Mucosa of descending colon (tissue), 3 donors: ENCODE measurements at places on chromosomes 4 and X. TPM values are rescaled to one million over a fixed set of nuclear protein-coding genes. Genes with fewer than 3 reads are reported as not detected.

SSX2B gene
- total RNA-seq = not detected

MND1 gene
- total RNA-seq = 1.4 TPM

LRRC66 gene
- 5.4 TPM for total RNA-seq

BMPR1B gene
- total RNA-seq = 0.36 TPM

RTL3 gene
- total RNA-seq = not detected

CORIN gene
- 0.41 TPM for total RNA-seq

TCP11X2 gene
- total RNA-seq = not detected

ATG4A gene
- total RNA-seq = 17.1 TPM

GPR119 gene
- 0.29 TPM for total RNA-seq

RNF212 gene
- total RNA-seq = 4.9 TPM

PRRG3 gene
- 0.06 TPM for total RNA-seq

LONRF3 gene
- 16.2 TPM for total RNA-seq

ADAM29 gene
- not detected for total RNA-seq

F8A3 gene
- 0.49 TPM for total RNA-seq

DDIT4L gene
- total RNA-seq = 5.8 TPM

NKX3-2 gene
- total RNA-seq = 26.3 TPM

GRCh38 chrX:49760290-49760890 lies 64.6 kb upstream of the PAGE1 start:
- no peak for DNase-seq

- DNase-seq = no peak
Observed at GRCh38 chr4:7289589-7289988, 97.3 kb downstream of the SORCS2 start.

DNA sequence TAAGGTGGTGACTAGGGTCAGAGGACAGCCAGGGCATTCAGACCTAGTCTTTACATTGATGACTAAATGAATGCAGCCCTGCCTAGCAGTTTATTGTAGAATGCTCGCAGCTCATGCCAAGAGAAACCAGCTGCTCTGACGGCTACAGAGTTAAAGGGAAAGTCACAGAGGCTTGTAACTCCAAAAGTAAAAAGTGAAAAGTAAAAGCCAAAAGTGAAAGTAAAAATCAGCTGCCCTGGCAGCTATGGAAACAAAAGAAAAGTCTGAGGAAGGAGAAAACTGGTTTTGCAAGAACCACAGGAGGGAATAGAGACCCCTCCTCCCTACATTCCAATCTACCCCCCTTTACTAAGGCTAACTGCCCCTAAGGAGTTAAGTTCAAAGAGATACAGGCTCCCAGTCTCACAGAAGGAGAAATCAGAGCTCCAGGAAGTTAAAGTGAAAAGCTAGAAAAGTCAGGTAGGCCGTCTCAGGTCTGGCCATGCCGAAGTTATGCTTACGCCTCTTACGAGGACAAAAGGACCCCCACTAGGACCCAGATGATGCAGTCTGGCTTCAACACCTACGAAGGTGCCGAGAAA lies 6.0 kb downstream of the GAGE10 start:
- DNase-seq = no peak

GRCh38 chrX:45322820-45323219 lies 122.1 kb upstream of the DIPK2B start:
- DNase-seq = no peak

DNA sequence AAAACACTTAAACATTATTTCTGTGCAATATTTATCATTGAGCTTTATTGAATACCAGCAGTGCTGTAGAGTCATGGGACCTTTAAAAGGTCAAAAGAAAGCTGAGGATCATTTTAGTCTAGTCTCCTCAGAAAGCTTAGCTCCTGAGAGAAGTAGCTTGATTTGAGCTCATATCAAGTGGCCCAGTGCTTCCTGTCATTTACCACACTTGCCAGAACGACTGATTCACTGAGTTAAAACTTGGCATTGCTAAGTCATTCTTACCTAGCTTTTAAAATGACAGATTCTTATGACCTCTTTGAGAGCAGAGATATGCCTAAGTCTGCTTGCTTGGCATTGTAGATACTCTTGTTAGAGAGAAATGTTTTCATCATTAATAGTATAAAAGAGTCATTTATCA lies 15.2 kb downstream of the SEPTIN11 start:
- DNase-seq = no peak

DNA sequence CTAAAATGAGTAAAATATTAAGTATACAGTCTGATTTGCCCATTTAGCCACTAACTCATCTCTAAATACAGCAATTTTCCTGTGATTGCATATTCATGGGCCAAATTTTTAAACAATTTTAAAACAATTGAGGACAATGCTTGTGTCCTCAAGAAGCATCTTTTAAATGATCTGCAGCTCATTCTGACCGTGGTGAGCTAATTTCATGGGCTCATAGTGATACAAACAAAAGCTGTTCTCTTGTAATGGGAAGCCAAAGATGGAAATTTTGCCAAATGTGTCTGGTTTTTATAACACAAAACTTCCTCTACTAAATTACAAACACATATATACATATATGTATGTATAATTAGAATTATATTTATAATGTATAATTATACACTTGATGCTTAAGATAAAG lies 39.7 kb downstream of the HMGB2 start:
- no peak for DNase-seq

GRCh38 chrX:12791257-12792228 lies at the start of gene PRPS2:
TSS of gene PRPS2 (plus strand) at chrX:12791412. CDS start at chrX:12791498, 86 bp downstream.
- DNase-seq = peak; percentile 82

DNA sequence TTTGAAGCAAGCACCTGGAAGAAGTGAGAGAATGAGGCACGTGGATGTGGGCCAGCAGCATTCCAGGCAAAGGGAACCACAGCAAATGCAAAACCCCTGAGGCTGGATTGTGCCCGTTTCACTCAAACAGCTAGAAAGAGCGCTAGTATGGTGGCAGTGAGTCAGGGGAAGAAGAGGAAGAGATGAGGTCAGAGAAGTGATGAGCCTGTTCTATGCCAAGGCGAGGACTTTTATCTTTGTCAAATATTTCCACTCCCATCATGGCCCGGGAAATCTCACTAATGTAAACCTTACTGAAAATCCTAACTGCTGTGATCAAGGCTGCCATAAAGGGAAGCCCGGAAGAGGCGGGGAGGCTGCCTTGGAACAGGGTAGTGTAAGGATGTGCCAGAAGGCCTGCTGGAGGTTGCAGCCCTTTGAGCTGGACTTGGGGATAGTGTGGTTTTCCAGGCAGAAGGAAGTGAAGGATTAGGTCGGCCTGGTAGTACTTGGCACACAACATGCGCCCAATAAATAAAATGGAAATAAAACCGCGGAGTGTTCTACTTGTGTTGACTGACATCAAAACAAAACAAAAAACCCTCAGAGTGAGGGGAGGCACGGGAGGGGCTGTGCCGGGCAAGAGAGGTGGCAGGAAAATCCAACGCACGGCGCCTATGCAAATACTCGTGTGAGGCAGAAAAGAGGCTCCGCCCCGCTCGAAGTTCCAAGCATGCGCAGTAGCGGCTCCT lies 1.2 kb upstream of the CDK16 start:
- no peak for DNase-seq

DNA sequence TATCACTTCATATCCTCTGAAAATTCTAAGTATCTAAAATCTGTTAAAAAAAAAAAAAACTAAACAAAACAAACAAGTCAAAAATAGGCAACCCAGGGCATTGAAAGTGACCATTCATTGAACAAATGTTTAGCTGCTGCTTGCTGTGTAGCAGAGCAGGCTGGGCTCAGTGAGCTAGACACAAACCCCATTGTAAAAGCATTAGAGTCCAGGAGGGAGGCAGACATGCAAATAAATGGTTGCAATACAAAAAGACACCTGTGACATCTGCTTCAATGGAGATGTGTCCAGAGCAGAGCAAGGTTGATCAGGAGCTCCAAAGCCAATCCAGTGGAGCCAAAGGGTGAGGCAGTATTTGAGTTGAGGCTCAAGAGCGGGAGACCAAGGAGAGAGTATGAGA lies 267.3 kb upstream of the GATB start:
- no peak for DNase-seq

DNA sequence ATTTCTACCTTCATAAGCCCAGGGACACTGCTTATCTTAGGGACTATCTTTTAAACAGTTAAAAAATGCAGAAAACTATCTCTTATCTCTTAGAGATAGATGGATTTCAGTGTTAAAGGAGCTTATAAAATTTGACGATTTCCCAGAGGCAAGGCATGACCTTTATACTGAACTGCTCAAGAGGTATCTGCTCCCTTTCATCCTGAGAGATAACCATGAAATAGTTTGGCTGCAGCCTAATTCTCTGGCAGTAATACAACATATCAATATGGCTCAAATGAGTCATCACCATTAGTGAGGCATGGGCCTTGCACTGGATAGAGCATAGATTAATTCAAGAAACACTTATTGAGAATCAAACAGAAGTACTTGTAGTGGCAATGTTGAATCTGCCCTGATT lies 348.2 kb upstream of the GRIA3 start:
- DNase-seq = no peak

- no peak for DNase-seq
Observed at GRCh38 chr4:183101956-183102480, 3.0 kb downstream of the WWC2 start.

DNA sequence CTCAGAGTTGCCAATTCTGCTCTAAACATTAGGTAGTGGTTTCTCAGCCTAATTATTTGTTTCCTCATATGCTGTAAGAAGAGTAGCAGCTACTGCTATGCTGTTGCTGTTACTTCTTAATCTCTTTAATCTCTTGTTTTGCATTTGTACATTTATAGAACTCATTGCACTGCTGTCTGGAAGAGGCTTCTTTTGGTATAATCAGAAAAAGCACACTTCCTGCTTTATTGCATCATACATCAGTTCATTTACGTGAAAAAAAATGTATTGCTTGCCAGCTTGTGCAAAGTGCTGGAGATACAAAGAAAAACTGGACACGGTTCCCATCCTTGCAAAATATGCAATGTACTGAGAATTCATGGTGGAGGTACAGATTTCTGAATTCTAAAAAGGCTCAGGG lies 332.0 kb downstream of the GRXCR1 start:
- DNase-seq = no peak

GRCh38 chrX:15749642-15750610 lies 11.9 kb downstream of the CA5B start:
- no peak for DNase-seq

GRCh38 chr4:138405466-138405891 lies 163.3 kb upstream of the SLC7A11 start:
- DNase-seq = no peak

- no peak for DNase-seq
Observed at GRCh38 chr4:147287588-147287890, 193.4 kb upstream of the EDNRA start.

DNA sequence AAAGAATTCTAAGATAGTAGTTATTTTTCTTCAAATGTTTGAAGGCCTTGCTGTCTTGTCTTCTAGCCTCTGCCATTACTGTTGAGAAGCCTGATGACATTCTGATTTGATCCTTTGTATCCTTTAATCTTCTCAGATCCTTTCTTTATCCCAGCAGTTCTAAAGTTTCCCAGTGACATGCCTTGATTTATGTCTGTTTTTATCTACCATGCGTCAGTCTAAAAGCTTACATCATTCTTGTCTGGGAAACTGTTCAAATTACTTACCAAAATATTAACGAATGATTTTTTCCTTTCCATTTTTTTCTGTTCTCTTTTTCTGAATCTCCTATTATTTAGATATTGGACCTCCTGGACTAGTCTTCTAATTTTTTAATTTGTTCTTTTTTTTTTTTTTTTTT lies 78.3 kb upstream of the HELT start:
- DNase-seq = no peak

DNA sequence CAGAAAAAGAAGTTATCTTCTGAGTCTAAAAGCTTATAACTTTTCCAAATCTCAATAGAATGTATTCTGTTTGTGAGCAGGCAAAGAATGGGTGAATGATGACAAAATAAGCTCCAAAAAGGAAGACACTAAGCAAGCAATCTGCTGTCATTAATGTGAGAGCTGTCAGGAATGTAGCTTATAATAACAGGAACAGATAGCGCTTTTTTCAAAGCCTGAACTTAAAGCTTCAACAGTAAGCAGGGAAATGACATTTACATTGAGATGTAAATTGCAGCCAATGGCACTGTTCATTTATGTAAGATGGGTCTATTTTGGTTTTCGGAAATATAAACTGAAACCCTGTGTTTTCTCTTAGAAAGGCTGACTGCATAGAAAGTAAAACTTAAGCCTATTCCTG lies 1005.9 kb downstream of the PDHA2 start:
- no peak for DNase-seq

DNA sequence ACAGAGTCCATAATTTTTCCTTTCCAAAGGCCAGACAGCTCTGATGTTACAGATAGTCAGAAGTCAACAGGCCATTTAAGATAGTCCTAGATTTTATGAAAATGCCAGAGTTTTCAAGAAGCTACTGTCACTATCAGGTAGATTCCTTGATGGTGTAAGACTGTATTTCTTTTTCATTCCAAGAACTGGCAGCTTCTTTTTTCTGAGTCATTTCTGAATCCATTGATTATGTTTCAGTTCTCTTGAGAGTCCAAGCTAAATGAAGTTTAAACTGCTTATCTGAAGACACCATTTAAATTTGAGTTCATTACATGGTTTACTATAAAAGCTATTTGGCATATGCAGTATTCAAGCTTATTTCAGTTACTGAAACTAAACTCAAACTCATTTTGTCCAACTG lies 44.6 kb downstream of the RASSF6 start:
- no peak for DNase-seq

- no peak for DNase-seq
Observed at GRCh38 chr4:19807505-19807904, 444.2 kb upstream of the SLIT2 start.

GRCh38 chr4:72144241-72144640 lies 112.4 kb downstream of the NPFFR2 start:
- DNase-seq = no peak

- DNase-seq = no peak
Observed at GRCh38 chr4:13546142-13546940, 2.0 kb upstream of the NKX3-2 start.

GRCh38 chr4:124711471-124712371 lies 811 bp downstream of the ANKRD50 start:
- peak; percentile 77 for DNase-seq

GRCh38 chr4:99202536-99202935 lies 16.5 kb downstream of the ADH6 start:
- DNase-seq = no peak

DNA sequence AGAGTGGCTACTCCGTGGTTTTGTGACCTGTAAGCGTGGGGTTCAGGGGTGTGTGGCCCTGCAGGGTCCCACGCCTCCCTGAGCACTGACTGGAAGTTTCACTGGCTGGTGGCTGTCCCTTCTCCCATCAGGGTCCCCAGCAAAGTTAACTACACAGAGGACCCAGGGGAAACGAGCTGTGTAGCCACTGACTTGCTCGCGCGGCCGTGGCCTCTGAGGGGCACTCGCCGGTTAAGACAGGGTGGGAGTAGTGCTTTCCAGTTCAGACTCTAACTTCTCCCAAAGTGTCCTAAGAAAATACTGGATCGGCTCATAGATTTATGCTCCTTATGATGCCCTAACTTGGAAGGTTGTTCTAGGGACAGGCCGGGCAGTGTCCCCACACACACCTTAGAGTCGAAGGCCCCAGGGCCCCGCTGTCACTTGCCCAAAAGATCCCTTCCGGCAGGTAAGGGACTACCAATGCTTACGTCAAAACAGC lies 28.2 kb downstream of the NELFA start:
- DNase-seq = no peak

GRCh38 chr4:180057299-180057721 lies 2185.9 kb upstream of the TENM3 start:
- DNase-seq = no peak
